ENCODE measurements at places on chromosomes 16 and 17. TPM values are rescaled to one million over a fixed set of nuclear protein-coding genes. Genes with fewer than 3 reads are reported as not detected.

Gene TBC1D3H
- not detected for total RNA-seq

Gene APOH
- not detected for total RNA-seq

Gene CD300LF
- total RNA-seq, result not detected

Gene ZNF286A
- 35.7 TPM for total RNA-seq

Gene ATXN2L
- total RNA-seq, result 51.1 TPM

Gene NXPH3
- total RNA-seq, result 0.07 TPM

Data from epithelial cell of proximal tubule (primary cell).